Suppressor macrophage treated with lipopolysaccharide for 4 hours (primary cell): ENCODE measurements at places on chromosomes 2 and 18.
A peak's percentile ranks its signal among the peaks of the same experiment; 100 is the strongest.

- DNase-seq, result no peak
Observed at GRCh38 chr2:73975731-73976130, 9.0 kb upstream of the TET3 start.

GRCh38 chr2:17538844-17539554 lies 1.5 kb upstream of the VSNL1 start:
- DNase-seq, result no peak

GRCh38 chr2:177547122-177547521 lies 154.5 kb downstream of the AGPS start:
- no peak for DNase-seq

- no peak for DNase-seq
Observed at GRCh38 chr2:2926858-2927175, 450.8 kb downstream of the EIPR1 start.

GRCh38 chr2:127134235-127134634 lies 27.3 kb upstream of the BIN1 start:
- no peak for DNase-seq

DNA sequence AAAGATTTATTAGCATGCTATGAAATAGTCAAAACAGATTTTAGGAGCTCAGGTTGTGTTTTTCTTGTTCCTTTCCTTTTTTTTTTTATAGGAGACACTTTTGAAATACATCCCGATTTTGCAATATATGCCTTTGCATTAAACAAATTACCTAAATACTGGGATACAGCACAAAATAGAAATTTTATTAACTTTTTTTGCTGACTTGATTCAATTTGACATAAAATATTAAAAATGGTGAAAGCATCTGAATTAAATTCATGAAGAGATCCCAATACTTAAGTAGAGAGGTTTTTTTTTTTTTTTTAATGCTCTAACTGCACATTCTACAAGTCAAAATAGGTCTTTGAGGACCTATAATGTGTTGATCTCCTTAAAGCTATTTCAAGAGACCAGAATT lies 939.5 kb upstream of the CHAC2 start:
- no peak for DNase-seq

- no peak for DNase-seq
Observed at GRCh38 chr2:143124445-143124844, 4.8 kb upstream of the ARHGAP15 start.

- DNase-seq, result no peak
Observed at GRCh38 chr2:44495035-44495434, 133.3 kb downstream of the CAMKMT start.

DNA sequence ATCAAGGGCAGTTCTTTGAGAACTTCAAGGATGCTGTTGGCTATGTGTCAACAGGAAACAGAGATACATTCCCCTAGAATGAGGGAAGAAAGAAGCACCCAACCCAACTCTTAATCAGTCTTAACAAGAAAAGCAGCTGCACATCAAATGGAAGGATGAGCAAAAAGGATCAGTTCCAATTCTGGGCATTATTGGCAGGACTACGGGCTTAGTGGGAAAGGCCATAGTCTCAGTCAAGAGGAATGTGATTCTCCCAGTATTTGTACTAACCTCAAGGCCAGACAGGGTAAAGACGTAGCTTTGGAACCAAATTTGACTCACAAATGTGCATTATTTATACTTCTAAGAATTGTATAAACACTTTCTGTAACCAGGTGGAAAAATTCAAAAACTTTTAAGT lies 18.2 kb downstream of the BMP10 start:
- no peak for DNase-seq

DNA sequence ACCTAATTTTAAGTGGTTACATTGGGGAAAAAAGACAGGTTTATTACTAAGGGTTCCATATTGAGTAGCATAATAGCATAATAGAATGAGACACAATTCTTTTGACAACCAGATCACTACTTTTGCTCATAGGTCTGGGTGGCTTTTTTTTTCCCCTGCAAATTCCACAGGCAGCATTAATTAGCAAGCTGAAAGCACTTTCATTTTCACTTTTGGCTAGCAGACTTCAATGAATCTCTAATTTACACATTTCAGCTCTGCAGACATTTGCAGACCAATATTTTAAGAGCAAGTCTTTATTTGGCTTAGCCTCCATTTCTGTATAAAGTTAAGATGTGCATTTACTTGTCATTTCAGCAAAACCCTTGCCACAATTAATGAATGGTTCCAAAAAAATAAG lies 185.5 kb downstream of the NOL4 start:
- DNase-seq, result peak; percentile 1

DNA sequence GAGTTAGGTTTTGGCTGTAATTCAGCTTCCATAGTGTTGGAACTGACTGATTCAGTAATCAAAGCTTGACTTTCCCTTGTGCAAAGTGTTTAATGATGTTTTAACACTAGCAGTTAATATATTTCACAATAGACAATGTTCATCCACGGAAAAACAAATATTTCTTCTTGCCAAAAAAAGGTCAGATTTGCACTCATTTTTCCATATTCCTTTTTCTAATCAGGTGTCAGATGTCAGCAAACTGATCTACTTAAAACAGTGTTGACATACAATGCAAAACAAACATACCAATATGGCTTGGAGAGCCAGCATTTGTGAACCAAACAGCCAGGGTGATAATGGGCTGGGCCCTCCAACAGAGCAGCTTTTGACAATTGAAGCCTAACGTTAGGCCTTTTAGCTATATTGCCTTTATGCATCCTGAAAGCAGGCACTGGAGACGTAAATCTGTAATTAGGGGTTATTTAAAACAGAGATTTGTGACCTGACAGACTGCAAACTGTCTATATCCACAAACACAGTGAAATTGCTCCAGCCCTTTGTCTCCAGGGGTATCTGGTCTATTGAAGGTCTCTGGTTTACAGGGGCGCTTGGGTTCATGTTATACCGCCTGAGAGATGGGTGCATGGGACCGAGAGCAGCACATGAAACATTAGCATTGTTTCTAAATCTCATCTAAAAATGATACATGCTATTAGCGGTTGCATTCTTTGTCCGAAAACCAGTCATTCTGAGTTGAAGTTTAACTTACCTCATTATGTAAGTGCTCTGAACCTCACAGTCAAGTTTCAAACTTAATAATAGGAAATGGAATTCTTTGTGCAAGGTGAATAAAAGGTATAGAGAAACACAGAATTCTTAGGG lies 7.1 kb upstream of the CDCA7 start:
- no peak for DNase-seq

DNA sequence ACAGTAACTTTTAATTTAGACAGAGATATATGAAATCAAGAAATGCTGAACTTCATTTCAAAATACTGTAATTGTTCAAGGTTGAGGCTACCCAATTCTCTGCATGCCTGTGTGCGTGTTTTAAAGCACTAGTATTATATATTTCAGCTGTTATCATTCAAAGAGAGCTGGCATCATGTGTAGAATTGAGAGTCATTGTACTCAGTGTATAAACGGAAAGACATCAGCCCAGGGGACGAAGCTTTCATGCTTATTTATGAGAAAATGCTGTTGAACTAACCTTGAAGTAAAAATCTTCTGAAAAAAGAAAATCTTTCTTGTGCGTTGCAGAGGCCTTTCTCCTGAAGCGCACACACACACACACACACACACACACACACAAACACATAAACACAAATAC lies 48.4 kb downstream of the MYCN start:
- no peak for DNase-seq

- DNase-seq, result no peak
Observed at GRCh38 chr2:38371235-38371634, 5.8 kb downstream of the ATL2 start.

DNA sequence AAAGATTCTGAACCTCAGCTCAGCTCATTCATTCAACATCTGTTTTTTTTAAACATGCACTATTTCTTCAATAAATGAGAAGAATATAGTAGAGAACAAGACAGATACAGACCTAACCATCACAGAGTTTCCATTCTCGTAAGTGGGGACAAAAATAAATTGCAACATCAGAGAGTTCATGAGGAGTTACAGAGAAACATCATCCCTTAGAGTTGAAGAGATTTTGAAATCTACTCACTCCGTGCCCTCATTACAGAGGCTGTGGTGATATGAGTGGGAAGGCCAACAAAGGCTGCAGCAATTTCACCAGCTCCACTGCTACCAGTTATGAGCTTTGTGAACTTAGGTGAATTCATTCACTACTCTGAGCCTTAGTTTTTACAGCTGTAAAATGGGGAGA lies 399.3 kb downstream of the BCL11A start:
- peak; percentile 36 for DNase-seq

- DNase-seq, result no peak
Observed at GRCh38 chr18:4146797-4147196, 308.3 kb downstream of the DLGAP1 start.

DNA sequence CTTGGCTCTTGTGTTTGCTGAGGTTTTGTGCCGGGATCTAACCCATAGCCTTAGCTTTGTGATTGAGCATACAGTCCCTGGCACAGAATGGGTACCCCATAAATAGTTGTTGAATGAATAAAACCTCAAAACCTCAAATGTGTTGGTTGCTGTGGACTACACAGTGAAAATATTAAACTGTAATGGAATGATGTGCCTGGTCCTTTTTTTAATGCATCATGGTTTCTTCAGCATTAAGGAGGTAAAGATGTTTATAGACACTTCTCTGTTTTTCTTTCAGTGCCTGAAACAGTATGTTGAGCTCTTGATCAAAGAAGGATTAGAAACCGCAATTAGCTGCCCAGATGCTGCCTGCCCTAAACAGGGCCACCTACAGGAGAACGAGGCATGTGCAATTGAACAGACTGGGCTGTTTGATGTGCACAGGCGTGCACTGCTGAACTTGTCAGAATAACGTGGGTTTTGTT lies 97.0 kb downstream of the RNF144A start:
- DNase-seq, result peak; percentile 30

GRCh38 chr2:173831312-173832229 lies 133.6 kb downstream of the SP3 start:
- DNase-seq, result no peak

DNA sequence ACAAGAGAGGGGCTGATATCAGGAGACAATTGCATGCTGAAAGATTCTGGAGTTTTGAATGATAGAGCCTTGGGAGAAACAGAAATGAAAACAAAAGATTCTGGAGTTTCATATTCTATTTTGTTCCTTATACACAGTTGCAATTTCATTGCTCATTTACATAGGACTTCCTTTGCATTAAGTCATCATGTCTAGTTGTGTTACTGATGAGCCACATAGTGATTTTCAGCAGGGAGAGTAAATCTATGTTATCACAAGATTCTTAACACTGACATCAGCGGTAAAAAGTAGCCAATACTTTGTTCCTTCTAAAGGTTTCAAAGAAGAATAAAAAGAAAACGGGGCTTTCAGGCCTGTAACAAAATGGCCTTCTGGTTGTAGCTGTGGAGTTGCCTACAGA lies 7.1 kb downstream of the ADAM17 start:
- peak; percentile 88 for DNase-seq

DNA sequence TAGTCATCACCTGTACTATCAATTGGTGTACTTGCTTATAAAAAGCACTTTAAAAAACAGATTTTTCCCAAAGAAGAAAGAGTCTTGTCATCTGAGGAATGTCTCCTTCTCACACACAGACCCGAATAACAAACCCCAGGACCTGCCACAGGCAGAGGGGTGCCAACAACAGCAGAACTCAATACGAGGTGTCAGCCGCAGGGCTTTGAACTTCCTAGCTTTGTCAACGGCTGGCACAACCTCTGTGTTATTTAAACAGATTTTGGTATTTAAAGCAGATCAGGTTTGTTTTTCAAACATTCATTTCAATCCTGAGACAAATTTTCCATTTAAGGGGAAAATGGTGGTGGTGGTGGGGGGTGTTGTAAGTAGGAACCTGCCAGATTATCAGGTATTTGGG lies 138.4 kb upstream of the RIOK3 start:
- DNase-seq, result no peak

- DNase-seq, result no peak
Observed at GRCh38 chr2:105397953-105398335, 907 bp downstream of the FHL2 start.

DNA sequence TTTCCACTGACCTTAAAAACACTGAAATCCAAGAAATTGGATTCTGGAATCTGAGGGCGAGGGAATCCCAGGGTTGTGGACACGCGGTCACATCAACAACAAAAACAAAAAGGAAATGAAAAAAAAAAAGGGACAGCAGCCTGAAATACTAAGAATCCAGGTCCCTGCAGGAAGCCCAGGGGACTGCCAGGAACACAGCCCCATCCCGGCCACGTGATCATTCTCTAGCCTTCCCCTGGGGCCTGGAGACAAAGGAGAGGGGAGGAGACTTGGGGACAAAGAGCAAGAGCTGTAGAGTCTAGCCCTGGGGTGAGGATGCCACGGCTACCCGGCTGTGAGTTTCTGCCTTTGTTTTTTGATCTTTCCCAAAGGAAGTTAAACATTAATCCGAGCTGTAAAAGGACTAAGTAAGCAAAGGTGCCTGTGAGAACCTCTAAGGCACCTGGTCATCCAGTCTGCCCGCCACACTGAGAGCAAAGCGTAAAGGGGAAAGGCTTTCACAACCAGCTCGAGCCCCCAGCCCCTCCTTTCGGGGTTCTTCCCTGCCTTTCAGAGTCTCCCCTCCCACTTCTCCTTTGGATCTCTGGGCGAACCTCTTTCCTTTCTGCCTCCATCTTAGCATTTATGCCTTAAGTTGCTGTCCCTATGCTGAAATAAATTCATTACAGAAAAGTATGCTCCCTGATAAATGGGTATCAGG lies 57.9 kb upstream of the MSH2 start:
- no peak for DNase-seq

- no peak for DNase-seq
Observed at GRCh38 chr18:60894254-60894945, 438.8 kb upstream of the CDH20 start.

GRCh38 chr2:233650981-233651380 lies 14.7 kb downstream of the UGT1A10 start:
- DNase-seq, result no peak

GRCh38 chr18:31920277-31920676 lies 22.7 kb downstream of the TRAPPC8 start:
- peak; percentile 50 for DNase-seq

GRCh38 chr2:74864728-74865722 lies 31.1 kb downstream of the HK2 start:
- peak; percentile 48 for DNase-seq

DNA sequence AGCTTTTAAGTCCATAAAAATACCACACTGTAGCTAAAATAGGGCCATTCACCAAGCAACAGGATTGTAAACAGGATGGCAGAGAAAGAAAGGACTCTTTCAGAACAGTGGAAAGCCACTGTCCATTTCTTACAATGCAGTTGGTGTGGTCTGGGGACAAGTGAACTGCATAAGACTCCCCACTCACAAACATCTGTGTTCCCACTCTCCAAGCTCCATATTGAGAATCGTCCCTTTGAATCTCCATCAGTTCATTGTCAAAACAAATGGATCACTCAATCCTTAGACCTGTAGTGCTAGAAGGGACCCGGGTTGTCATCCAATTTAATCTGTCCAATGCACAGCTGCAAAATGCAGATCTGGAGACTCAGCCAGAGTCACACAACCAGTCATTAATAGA lies 347.4 kb upstream of the KLHL29 start:
- no peak for DNase-seq

- DNase-seq, result no peak
Observed at GRCh38 chr2:15984368-15985255, 44.3 kb downstream of the MYCN start.

GRCh38 chr2:38875227-38875575 lies 533 bp downstream of the DHX57 start:
- no peak for DNase-seq
